ENCODE measurements at places on chromosomes 2 and 18.

- no peak for DNase-seq
Measured at GRCh38 chr2:30647752-30648457, 159.3 kb downstream of the CAPN13 start.

DNA sequence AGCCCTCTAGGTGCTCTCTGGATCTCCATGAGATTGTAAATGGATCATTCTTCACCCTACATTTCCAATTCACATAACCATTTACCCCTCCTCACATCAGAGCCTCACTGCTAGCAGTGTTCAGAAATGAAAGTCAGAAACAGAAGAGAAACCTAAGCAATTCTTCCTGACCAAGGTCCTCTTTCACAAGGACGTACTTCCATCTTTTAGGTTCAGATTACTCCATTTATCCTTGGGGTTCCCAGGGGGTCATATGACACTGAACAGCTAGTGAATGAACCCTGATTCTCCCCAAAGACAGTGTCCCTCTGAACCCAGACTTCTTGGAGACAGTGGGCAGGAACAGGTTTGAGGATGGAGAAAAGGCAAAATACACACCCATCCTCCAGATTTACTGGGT, 12.9 kb upstream of the MARCO start:
- no peak for DNase-seq

DNA sequence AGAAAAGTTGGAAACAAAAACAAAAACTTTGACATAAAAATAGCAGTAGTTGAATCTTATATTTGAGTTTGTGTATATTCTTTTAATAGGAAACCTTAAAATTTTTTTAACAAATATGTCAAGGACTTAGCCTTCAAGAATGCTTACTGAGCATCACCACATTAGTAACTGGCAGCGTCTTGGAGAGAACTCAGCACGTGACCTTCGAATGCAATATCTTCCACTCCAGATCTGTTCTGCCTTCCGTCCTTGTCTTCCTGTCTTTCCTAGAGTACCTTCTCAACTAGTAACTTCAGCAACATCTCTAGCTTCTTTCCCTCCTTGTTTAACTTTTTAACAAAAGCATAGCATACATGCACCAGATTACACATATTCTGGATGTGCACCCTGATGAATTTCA, 972 bp downstream of the RSAD2 start:
- DNase-seq, result no peak

DNA sequence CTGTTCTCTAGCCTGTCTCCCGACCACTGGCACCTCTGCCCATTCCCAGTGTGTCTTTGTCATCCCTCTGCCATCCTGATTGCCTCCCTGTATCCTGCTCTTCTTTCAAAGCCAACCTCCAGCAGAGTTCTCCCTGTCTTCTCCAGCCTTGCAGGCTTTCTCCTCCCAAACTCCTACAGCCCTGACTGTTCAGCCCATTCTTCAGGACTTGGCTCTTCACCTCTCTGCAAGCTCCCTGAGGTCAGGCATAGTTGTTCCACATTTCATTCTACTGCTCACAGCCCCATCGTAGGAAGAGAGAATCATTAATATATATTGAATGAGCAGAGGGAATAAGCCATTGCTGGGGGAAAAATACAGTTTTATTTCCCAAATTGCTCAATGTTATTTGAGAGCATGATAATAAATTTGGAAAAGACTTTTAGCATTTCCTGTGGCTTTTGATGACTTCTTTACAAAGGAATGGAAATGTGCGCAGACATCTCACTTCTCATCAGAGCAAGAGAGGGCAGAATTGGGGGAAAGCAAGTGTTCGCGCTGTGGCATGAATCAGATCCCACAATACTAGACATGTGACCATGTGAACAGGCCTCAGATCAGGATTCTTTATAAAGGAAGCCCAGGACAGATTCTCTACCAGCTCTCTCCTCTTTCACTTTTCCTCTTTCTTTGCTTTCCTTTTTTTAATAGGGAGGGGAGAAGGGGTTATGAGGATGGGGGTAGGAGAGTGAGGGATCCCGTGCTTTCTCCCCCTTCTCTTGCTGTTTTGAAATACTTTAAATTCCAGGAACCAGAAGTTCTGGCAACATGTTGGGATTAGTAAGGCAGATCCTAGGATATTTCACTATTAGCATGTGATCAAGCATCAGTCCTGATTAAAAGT, 37.4 kb downstream of the EPAS1 start:
- peak; percentile 98 for DNase-seq

DNA sequence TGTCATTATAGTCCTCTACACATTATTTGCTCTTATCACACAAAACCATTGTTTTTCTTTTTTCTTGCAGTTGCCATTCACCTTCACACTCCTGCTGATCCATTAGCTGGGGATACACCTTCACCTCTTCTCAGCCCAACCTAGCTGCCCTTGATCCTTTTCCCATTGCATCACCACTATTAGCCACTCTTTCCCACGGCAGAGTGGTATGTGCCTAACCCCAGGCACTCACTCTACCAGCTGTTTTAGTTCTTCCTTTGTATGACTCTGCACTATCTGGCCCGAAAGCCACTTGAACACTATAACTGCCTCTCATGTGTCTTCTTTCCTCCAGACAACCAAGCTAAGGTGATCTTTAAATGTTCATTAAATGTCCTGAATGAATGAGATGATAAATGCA, 145.4 kb upstream of the PIK3C3 start:
- DNase-seq, result no peak

- DNase-seq, result no peak
Measured at GRCh38 chr2:15619510-15619909, 27.8 kb downstream of the DDX1 start.

DNA sequence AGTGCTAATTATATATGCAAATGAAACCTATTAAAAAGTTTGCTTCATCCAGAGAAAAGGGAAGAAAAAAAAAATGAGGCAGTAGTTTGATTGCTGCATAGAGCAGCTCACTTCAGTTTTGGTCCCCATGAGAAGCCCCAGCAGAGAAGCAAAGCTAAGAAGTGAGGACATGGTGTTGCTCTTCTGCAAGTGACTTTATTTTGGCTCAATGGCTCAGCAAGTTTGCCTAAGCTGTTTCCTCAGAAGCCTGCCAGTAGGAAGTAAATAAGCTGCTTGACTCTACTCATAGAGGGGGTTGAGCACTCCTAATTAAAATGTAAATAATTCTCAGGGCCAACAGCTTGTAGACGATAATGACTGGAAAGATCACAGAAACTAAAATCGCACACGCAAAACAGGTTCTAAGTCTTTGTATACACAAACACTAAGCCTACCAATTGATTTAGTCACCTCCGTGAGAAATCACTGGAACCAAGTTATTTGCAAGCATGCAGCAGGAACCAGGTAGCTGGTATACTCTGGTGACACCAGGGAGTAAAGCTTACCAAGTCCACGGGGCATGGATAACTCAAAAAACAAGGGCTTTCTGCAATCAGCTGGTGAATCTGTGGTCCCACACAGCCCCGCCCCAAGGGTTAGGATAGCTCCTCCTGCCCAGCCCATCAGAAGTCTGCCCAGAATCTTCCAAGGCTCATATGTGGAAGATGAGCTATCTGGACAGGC, 39.7 kb upstream of the NABP1 start:
- DNase-seq, result no peak

DNA sequence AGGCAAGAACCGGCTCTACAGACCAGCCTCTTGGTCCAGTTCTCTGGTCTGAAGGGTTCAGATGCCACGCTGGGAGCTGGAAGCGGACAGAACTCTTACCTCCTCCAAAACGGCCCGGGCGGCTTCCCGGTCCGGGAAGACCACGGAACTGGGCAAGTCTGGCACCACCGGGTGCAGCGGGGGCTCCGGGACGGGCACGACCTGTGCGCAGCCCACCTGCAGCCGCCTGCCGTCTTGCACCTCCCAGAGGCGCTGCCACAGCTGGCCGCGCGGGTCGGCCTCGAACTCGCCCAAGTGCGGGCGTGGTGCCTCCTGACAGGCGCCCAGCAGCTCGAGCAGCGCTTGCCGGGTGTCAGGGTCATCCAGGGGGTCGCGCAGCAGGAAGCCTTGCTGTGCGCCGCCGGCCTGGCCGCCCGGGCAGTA, 773 bp downstream of the CMPK2 start:
- no peak for DNase-seq
